ENCODE measurements at places on chromosomes 2 and 18.

DNA sequence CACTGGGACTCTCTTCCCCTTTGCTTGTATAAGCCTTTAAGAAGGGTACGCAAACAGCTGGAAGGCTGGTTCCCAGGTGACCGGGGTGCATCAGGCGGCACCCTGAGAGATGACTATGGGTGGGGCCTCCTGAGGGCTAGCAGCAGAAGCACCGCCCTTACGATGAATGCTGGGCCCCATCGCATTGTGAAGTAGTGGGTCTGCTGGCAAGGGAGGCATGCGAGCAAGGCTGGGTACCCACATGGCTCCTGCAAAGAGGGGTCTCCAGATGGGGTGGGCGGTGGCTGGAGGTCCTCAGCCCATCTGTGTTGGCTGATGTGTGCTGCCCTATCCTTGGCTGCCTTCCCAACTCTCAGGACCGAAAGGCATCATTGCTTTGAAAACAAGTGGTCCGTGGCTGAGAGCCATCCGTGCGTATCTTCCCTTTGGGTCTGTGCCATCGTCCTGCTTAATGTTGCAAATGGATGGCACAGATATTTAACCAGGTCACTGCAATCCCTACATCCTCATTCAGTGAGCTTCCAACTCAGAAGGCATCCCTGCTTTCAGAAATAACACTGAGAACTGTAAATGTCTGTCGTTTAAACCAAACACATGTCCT is 83.5 kb upstream of the GPC1 start:
- no peak for DNase-seq

DNA sequence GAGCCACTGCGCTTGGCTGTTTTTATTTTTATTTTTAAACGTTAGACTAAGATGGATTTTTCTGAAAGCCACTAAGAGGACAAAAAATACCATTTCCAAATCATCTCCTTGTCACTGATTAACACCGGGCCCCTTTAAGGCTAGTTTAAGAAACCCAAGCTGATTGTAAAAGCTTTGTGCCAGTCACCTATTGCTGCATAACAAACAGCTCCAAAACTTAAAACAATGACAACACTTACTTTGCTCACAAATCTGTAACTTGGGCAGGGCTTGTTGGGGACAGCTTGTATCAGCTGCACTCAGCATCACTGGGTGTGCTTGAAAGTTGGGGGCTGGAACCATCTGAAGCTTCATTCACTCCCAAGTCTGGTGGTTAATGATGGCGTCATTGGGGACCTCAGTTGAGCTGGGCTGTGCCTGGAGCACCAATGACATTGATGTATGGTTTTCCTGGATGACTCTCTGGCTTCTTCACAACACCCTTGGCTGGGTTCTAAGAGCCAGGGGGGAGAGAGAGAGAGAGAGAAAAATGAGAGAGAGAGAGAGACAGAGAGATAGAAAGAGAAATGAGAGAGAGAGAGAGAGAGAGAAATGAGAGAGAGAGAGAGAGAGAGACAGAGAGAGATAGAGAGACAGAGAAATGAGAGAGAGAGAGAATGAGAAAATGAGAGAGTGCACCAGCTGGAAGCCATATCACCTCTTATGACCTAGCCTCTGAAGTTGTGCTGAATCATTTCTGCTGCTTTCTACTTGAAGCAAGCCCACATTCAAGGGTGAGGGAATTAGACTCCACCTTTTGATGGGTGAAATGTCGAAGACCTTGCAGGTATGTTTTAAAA is 26.0 kb upstream of the ATG16L1 start:
- no peak for DNase-seq

GRCh38 chr2:128681507-128681906 is 362.8 kb upstream of the HS6ST1 start:
- no peak for DNase-seq

DNA sequence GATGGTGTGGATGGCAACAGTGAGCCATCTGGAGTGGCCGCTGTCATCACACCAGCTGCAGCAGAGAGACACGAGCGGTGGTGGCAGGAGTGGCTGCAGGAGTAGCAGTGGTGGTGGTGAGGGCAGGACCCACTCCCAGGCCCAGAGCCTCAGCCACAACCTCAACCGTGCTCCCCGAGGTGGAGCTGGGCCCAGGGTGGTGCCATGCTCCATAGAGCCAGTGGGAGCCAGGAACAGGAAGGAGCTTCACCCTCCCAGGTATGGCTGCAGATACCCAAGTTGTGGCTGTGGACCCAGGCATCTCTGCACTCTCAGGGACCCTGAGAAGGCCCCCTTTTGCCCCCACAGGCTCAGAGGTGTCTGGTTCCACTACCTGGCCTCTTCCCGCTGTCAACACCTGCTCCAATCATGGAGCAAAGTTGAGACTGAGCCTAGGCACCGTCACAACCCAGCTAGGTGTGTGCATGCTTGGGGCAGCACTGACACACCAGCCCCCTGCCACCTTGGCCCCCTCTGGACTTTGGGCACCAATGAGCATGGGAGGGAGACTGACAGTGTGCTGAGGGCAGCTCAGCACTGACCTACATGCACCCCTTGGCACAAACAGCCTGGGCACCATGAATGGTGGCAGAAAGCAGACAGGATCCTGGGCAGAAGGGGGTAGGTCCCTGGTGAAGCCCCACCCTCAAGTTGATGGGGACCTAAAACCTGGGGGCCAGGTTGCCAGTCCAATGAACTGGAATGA is 188.9 kb downstream of the NDUFA10 start:
- DNase-seq = no peak

- DNase-seq = no peak
These were observed 41.9 kb downstream of the CDC42EP3 start for GRCh38 chr2:37629529-37629928.

GRCh38 chr2:37379881-37380296 is 35.5 kb downstream of the QPCT start:
- DNase-seq = no peak

DNA sequence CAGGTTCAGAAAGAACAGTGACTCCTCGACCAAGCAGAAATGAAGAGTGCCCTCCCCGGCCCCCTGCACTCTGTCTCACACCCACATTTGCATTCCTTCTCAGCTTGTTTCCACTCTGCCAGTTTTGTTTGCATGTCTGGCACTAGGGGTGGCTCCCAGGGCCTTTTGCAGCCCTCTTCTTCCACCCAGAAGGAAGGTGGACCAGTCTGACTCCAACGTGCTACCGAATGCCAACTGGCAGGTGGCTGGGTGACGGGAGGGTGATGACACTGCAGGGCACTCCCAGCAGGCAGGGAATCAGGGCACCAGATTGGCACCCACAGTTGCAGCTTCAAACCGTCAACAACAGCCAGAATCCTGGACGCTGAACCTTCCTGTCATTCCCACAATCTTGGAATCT is 371.1 kb downstream of the TXNL1 start:
- DNase-seq = no peak

DNA sequence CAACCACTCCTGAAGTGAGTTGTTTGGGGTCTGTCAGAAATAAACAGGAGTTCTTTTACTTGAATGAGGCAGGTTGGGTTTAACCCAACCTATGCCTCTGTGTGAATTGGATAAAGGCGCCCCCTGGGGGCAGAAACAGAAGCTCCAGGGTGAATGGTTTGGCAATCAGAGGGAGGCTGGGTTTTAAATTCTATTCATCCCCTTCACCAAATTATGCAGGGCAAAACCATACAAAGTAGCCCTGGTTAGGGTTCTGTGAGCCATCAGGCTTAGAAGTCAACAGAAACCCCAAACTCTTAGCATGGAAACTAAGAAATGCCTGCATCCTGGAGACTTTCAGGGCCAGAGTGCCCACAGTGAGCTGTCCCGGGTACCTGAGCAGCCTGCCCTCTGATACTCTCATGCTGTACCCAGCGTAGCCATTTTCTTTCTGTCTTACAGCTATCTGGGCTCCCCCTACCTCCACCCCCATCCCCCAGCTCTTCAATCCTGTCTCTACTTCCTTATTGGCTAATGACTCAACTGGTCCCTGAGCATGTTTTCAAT is 241.5 kb downstream of the ICOS start:
- peak; percentile 50 for DNase-seq

DNA sequence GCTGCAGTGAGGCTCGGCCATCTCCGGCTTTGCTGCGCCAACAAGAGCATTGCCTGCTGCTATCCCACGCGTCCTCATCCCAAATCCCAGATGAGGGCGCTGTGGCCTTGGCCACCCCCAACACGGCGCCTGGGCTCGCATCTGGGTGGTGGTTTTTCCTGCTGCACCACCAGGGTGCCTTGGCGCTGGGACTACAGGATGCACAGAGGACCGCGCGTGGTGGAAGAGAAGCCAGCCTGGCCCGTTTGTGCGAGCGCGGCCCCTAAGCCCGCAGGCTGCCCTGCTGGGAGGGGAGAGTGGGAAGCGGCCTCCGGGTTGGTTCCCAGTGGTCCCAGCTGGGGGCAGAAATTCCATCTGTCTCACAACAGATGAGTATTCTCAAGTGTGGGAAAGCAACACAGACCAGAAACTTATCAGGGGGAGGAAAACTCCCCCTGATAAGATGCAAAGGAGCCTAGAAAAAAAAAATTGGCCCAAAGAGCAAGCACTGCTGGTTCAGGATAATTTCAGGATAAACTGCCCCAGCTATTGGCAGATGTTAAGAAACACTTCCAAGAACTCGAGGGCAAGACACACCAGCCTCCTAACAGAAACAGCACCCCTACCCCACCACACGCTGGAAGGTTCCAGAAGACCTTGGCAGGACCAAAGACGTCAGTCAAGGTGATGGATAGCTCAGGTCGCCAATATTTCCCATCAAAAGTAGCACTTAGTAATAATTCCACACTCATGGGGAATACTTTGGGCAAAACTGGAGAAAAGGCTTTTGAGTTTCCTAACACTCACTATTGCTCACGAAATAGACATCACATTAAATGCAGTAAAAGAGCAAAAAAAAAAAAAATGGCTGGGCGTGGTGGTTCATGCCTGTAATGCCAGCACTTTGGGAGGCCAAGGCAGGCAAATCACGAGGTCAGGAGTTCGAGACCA is 152.1 kb downstream of the PXDN start:
- DNase-seq = no peak

DNA sequence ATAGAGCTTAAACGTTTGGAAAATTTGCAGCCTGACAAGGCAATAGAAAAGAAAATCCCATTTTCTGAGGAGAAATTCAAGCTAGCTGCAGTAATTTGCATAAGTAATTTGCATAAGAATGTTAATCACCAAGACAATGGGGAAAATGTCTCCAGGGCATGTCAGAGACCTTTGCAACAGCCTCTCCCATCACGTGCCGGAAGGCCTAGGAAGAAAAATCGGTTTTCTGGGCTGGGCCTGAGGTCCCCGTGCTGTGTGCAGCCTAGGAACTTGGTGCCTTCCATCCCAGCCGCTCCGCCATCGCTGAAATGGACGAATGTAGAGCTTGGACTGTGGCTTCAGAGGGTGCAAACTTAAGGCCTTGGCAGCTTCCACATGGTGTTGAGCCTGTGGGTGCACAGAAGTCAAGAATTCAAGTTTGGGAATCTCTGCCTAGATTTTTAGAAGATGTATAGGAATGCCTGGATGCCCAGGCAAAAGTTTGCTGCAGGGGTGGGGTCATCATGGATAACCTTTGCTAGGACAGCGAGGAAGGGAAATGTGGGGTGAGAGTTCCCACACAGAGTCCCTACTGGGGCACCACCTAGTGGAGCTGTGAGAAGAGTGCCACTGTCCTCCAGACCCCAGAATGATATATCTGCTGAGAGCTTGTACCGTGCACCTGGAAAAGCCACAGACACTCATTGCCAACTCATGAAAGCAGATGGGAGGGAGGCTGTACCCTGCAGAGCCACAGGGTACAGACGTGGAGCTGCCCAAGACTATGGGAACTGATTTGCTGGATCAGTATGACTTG is 164.6 kb downstream of the GULP1 start:
- DNase-seq = no peak

- DNase-seq = no peak
These were observed 12.1 kb upstream of the NOSTRIN start for GRCh38 chr2:168790226-168790902.

DNA sequence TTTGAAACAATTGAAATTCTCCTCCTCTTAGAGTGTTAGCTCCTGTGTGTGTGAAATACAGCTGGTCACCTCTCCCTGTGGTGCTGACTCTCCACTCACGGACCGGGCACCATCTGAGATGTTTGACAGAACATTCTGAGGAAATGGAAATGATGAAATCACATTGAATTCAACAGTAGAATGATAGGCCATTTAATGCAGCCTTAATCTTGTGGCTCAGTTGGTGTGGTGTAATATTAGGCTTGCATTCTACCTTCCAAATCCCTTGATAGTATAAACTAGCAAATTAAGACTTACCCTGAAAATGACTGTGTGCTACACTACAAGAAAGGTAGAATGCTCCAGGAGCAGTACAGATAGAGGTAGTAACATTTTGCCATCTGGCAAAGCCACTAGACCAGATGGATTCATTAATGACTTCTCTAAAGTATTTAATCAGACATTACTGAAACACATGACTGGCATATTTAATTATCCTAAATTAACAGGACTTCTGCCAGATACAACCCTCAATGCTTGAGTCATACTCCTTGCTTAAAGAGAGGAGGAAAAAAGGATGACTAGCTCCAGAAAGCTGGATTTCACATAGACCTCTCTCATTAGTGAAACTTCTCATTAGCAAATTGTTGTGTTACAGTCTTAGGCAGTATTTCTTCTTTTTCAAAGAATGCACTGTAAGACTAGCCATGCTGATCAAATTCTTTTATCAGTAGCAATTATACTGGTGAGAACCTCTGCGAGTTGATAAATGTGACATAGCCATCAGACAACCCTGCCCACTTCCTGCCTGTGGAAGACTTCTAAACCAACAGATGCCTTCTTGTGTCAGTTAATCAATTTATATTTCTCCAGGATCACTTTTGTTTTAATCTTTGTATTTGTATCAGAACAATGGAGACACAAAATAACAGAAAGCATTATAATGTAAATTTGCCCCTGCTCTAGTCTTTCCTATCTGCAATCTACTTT is 80.6 kb downstream of the EML6 start:
- DNase-seq = no peak

DNA sequence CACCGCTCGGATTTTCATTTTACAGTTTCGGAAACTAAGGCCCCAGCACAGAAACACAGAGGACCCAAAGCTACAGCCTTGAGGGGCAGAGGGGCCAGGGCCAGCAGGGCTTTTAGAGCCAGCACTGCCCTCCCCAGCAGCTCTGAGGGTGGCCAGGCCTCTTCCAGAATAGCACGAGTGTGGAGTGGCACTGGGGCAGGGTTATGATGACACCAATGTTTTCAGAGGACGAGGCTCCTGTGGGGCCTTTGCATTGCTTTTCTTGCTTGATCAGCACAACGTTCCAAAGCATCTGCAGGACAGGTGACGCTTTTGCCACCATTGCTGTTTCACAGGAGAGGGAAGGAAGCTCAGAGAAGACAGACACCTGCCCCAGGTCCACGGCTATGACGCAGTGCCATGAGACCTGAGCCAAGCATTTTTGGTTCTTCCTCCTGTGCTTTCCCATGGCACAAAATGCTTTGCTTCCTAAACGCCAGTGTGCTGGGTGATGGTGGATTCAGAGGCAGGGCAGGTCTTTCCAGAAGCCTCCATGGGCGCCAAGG is 126.9 kb downstream of the MBP start:
- DNase-seq = no peak

DNA sequence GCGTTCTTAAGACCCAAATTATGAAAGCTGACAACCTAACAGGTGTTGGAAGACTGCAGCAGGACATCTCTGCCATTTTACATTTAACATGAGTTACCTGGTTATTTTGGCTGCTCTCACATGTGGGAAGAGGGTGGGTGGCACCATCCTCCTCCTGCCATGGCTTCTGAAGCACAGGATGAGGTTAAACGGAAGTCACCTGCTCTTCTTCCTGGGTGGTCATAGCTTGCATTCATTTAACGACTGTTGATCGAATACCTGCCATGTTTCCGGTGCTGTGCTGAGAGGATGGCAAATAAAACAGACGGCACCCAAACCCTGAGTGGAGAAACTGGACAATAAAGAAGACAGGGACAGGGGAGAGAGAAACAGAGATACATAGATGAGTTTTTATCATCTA is 118.0 kb downstream of the RHBDD1 start:
- no peak for DNase-seq

GRCh38 chr2:66899109-66899508 is 464.2 kb downstream of the MEIS1 start:
- DNase-seq = no peak
